ENCODE measurements at places on chromosomes 4 and X.

GRCh38 chr4:164997941-164998340, 20.5 kb upstream of the TRIM61 start:
- no peak for DNase-seq

GRCh38 chr4:84379917-84380641, 119.0 kb downstream of the NKX6-1 start:
- no peak for DNase-seq

GRCh38 chrX:68881911-68882310, 53.1 kb downstream of the EFNB1 start:
- DNase-seq: no peak

GRCh38 chrX:69968950-69969349, 80.8 kb downstream of the AWAT2 start:
- DNase-seq: no peak

DNA sequence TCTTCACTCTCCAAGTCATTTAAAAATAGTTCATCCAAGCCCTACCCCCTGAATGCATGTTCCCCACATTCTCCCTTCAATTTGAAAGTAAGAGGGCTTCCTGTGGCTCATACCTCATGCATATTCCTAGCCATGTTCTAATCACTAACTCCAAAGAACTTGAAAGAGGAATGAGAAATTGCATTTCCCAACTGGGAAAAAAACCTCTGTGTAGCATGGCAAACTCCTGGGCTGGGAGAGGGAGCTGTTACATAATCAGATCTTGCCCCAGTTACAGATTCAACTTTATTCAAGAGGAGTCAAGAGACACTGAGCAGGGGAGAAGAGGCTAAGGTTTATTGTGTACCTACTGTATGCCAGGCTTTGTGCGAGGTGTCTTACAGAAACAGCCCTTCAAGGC, 90.2 kb downstream of the SLC2A9 start:
- DNase-seq: no peak

DNA sequence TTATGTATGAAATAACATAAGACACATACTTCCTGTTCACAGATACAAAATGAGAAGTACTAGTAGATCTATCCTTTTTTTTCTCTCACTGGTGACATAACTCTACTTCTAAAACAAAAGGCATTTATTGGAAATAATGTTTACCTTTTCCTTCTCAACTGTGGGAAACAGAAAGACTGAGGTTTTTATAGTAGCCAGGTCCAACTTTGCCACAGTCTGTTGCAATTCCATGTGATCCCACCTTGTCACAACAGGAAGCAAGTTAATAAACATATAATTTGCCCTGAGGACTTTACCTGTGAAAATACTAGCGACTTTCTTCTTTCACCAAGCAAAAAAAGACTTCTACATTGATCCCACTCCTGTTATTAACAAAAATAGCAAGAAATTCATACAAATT, 475.8 kb downstream of the PDGFC start:
- DNase-seq: no peak

GRCh38 chr4:173910891-173911290, 372.6 kb downstream of the FBXO8 start:
- no peak for DNase-seq

DNA sequence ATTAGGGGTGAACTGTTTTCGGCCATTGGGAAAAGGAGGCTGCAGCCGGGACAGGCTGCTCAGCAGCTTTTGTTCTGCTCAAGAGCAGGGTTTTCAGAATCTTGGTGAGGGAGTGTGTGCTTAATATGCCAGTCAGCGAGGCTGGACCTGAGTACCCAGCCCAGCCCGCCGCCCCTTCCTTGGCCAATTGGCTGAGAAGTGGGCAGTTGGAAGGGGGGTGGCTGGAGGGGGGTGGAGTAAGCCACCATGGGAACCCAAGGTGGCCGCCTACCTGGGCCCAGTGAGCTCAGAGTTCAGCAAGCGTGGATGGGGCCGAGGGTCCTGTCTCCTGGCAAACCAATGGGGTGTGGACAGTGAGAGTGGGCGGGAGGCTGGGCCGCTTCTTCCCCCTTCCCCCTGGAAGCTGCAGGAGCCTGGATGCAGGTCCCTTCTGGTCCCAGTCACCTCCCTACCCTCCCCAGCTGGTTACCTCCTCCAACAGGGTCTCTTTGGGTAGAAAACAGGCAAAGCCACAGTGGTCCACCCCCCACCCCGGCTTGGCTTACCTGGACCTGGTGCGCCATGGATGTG, 52.5 kb downstream of the SORCS2 start:
- no peak for DNase-seq

- no peak for DNase-seq
These were observed at the start of gene PNPLA4 for GRCh38 chrX:7927259-7928167. Gene PNPLA4 (minus strand): TSS chrX:7927413. CDS start chrX:7926119, 1,294 bp downstream.

GRCh38 chr4:40087799-40088366, 31.2 kb downstream of the N4BP2 start:
- no peak for DNase-seq
